ENCODE measurements at places on chromosomes 3 and 15.

DNA sequence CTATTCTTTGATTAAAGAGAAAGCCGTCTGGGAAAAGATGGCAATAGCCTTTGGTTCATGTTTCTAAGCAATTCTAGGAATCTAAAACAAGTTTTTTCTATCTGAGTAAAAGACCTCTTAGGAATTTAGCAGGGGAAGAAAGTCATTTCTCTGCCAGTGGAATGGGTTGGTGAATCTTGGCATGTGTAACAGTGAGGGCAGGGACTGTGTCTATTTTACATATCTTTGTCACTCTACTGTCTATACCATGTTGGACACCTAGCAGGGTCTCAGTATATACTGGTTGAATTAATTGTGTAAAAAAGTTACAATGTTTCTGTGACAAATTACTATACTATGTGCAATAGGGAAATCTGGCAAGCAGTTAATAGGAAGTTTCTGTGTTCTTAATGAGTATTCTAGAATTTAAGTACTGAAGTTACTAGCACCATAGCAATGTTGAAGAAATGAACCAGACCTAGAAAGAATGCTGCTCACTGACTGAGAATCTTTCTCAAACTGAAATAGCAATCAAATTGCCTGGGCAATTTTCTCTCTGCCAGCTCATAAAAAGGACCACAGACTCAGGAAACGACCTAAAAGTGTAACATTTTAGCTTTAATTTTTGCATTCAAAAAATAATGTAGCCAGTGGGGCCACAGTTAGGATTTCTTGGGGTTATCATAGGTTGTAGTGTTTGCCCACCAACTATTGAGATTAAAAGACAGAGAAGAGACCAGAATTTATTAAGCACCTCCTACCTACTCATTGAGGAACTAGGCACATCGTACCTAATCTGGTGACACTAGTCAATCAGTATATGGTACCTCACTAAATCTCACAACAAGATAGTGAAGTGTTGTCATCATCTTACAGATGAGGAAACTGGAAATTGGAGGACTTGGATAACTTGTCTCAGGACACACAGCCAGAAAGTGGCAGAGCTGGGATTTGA, 56.2 kb upstream of the LEKR1 start:
- DNase-seq, result no peak

DNA sequence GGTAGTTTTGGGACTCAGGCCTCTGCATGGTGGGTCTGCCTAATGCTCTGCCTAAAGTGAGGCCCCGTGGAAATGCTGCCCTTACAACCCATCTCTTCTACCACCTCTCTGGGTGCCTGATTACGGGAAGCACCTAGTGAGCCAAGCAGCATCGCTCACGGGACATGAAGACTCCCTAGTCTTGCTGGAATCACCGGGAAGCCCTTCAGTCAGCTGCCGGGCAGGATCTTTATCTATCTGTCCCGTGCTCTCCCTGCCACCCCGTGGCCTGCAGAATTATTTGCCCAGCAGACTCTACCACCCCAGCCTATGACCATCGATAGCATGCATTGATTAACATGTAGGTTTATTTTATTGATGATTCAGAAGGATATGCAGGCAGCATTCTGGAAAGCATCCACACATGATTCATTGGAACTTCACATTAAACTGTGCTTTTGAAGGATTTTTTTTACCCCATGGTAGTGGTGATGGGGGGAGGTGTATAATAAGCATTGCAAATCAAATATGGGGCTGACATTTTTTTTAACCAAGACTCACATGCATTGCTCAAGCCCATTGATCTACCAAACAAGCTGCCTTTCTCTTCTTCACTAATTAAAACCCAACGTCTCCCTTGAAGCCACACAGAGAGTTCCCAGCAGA, 63.1 kb downstream of the ATP2B2 start:
- no peak for DNase-seq

DNA sequence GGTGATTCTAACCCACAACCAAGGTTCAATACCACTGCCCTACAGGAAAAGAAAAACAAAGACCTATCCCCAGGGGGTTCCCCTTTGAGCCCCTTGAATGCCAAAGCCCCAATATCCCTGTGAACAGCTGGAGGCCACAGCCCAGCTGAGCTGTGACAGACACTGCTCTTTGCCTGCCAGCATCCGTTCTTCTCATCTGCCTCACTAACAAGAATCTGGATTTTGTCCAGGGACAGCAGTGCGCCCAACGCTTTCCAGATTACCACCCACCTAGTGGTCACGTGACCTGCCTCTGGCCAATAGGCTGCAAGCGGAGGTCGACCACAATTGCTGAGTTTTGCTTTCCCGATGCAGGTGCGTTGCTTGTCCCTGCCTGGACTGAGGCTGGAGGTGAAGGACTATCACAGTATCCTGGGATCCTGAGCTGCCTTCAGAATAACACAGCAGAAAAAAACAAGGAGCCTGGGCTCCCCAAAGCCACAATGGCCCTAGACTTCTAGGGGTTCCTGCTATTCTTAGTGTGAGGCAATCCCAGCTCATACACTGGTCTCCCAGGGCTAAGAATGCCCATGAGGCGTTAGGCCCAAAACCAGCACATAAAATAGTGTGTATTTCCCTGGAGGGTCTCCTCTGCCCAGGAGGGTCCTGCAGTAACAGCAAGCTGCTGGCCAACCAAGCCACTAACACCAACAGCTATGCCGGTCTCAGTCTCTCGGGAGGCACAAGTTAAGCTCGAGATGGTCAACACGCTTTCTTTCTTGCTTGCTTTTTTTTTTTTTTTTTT, 13.8 kb downstream of the BDH1 start:
- no peak for DNase-seq

DNA sequence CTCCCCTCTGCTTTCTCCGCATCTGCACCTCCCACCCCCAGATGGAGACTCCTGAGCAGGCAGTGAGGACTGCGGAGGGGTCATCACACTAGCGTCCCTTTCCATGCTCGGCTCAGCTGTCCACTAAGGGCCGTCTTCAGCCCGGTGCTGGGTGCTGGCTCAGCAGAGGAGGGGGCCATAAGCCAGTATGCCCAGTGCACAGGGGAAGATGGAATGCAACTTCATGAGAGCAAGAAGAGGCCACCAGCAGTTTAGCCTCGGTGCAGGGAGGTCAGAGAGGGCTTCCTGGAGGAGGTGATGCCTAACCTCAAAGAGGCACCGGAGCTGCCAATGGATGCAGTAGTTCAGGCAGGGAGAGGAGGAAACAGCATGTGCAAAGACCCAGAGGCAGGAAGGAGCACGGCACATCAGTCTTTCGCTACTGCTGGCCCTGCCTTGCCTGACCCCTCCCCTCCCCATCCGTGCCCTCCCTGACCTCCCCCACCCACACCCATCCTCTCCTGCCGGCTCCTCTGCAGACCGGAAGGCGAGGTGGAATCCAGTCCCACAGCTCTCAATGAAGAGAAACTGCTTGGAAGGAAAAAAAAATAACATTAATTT, 15.2 kb upstream of the PLXND1 start:
- no peak for DNase-seq

GRCh38 chr3:137792626-137793271, 28.6 kb downstream of the SOX14 start:
- DNase-seq, result no peak

GRCh38 chr3:18982920-18983319, 165.4 kb upstream of the KCNH8 start:
- DNase-seq, result no peak

- DNase-seq, result no peak
These were observed 516.8 kb upstream of the ATP11B start for GRCh38 chr3:182276512-182276911.

GRCh38 chr15:80382285-80382684, 21.9 kb upstream of the ARNT2 start:
- DNase-seq, result no peak

DNA sequence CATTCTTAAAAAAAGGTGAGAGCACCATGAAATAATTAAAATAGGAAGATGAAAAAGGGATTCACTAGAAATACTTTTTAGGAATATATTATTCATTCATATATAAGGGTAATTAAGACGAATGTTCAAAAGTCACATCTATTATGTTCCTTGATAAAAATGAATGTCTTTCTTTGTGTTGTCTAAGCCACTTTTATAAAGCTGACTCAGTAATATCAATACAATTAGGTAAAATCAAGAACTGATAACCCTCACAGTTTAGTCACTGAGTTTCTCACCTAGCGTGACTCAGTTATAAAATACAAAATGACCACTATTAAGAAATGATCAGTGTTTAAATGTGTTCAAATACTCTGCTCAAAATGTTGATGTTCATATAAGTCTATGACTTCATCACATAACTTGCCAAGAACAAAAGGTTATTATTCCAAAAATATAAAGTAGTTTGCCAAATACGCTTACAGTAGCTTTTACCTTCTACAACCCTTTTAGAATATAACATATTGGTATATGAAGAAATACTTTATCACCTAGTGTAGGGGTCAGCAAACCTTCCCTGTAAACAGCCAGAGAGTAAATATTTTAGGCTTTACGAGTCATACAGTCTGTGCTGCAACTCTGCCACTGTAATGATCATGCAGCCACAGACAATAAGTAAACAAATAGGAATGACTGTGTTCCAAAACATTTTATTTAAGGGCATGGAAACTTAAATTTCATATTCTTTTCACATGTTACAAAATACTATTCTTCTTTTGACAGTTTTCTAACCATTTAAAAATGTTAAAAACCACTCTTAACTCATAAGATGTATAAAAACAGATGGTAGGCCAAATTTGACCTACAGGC, 369.8 kb downstream of the TBC1D5 start:
- DNase-seq, result no peak

DNA sequence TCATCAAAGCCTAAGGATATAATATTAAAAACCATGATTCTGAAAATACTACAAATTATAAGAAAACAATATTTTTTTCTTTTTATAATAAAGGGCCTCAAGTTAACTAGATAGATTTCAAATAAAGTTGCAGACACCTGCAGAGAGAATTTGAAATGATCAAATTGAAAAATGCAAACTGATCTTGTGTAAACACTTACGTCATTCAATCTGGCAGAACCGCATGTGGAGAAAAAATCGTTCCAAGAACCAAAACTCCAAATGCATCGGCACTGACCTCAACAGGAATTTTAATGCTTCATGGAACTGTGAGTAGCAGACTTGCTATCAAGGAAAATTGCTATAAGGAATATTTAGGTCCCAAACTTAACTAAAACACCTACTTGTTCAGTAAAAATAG, 17.2 kb downstream of the CPA3 start:
- no peak for DNase-seq

GRCh38 chr3:171809861-171810628, at the start of gene PLD1:
Gene PLD1 (minus strand): TSS chr3:171810483. CDS start chr3:171738051, 72,432 bp downstream.
- peak; percentile 22 for DNase-seq

DNA sequence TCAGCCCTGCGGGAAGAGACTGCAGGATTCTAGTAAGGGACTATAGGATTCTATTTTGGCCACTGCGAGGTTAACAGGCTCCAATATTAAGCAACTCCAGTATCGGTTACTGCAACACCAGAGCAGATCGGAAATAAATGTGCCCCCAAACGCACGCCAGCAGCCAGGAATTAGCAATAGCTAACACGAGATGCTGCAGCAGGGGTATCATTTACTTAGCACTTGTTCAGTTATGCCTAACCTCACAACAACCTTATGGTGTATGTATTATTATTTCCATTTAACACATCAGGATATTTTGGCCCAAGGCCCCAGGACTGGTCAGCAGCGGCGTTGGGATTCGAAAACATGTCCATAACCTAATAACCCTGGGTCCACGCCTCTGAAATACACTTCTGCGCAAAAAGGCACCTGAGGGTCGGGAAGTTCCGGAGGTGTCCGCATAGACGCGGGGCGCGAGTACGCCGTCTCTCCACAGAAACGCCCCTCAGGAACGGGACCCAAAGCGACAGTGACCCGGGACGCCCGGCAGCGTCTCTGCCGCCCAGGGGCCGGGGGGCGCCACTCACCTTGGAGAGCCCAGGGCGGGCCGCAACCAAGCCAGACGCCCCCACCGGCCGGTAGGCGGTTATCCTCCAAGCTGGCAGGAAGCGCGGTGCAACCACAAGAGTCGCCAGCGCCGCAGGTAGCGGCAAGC, 681 bp downstream of the PIK3CB start:
- peak; percentile 55 for DNase-seq

DNA sequence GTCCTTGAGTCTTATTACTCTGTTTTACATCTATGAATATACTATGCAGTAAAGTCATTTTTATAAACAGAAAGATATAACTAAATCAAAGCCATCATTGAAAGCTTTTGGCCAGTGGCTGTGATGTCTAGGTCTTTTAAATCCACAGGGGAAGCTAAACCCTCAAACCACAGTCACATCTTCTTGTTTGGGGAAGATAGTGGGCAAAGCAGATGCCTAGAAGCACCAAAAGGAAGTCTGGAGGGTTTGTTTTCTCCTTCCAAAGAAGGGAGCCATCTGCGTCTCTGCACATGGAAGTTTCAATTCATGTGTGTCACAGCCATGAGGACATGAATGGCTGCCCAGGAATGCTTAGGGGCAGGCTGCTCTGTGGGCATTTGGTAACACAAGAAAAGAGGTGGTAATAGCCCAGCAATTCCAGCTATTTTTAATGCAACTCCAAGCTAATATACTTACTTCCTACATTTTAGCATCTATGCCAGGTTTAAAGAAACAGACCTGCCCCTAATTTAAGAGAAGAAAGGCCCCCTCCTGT, 322.2 kb downstream of the SLC9A9 start:
- DNase-seq, result no peak

- DNase-seq, result no peak
These were observed 6.9 kb downstream of the PLA2G4D start for GRCh38 chr15:42087460-42087859.

DNA sequence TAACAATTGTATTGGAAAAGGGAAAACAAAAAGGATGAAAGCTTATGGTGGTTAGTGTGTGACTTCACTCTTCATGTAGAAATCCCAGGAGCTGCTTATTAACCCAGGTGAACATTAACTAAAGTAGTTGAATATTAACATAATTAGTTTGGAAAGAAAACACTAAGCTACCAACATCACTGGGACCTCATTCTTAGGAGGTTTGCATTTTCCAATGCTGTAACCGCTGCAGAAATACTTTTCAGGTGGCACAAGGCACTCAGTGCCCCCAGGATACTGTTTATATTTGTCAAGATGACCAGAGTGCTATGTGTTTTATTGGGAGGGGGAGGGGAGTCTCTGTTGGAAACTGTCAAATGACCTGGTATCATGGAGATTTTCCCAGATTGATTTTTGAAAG, 25.9 kb upstream of the VILL start:
- no peak for DNase-seq

DNA sequence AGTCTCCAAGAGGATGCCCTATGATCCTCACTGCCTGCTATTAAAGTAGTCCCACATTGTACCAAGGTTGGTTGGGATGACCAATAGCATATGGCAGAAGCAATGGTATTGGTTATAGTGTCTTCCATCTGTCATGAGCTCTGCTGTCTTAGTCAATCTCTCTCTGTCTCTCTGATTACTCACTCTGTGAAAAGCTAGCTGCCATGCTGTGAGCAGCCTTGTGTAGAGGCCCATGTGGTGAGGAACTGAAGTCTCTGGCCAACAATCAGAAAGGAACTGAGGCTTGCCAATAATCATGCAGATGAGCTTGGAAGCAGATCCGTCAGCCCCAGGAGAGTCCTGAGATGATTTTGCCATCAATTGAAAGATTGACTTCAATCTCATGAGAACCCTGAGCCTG, 60.3 kb upstream of the CFAP161 start:
- DNase-seq, result no peak

- no peak for DNase-seq
These were observed 1.3 kb downstream of the TSPAN3 start for GRCh38 chr15:77069521-77070121.

All from activated T-helper 1 cell treated with Interleukin-2 at 50 U/mL for 16 hours (primary cell).